ENCODE measurements at places on chromosomes 11 and 22.

DNA sequence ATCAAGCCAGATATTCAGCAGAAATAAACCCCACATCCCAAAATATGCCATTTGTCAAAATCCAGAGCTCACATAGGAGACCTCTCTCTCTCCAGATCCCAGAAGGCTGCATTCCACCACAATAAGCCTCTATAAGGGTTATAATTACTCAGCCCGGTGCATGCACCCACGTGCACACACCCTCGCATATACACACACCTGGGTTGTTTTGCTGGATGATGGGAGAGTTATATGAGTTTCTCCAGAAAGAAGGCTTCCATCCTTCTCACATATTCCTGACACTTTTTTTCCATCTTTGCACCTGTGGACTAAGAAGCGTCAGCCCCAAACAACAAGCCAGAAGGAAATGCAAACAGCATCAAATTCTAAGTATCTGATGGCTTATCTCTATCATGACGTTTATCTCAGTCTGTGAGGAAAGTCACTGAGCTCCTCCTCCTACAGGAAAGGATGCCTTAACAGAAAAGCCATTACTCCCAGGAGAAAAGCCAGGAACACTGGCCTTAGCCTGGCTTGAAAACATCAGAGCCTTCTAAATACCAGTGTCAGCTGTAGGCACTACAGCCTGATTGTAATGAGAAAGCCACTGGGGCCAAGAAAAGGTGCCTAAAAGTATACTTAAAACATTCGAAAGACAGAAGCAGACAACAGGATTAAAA, 253.2 kb downstream of the LARGE1 start:
- DNase-seq = no peak

- no peak for DNase-seq
These were observed 167.9 kb upstream of the B3GAT1 start for GRCh38 chr11:134579724-134580609.

- DNase-seq = no peak
These were observed 120.7 kb downstream of the MPPED1 start for GRCh38 chr22:43532301-43533155.

GRCh38 chr22:21866833-21867527, 465 bp downstream of the MAPK1 start:
- DNase-seq = peak; percentile 51

GRCh38 chr11:19018901-19019300, 41.6 kb downstream of the MRGPRX2 start:
- no peak for DNase-seq

DNA sequence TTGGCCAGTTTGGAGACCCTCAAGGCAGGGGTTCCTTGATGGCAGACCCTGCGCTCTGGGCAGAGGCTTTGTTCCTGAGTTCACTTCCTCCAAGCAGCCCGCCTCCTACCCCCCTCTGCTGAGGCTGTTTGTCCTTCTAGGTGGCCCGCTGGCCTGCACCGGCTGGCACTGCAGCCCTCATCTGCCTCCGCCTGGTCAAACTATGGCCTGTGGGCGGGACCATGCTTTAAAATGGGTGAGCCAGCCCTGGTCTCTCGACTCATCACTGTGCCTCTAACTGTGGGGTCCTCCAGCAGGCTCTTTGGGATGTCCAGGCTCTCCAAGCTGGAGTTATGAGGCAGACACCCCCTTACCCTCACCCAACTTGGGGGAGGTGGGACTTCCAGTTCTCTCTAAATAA, 114.1 kb upstream of the SLC22A12 start:
- no peak for DNase-seq

- no peak for DNase-seq
These were observed 67.7 kb downstream of the TBC1D22A start for GRCh38 chr22:46829941-46830715.

DNA sequence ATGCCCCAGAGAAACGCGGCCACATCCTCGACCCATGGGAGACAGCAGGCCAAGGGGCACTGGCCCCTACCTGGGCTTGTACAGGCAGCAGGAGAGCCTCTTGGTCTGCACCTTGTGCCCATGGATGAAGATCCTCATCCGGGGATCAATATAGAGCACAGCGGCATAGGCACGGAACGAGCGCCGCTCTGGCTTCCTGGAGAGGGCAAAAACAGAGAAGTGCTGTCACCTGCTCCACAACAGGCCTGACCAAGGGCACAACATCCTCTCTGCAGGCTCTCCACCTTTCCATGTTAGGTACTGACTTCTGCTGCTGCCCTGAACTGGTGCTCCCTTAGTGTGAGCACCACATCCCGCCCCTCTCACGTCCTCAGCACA, 27.2 kb downstream of the MORC2 start:
- DNase-seq = no peak

GRCh38 chr11:64341429-64341828, 1.4 kb downstream of the CCDC88B start:
- no peak for DNase-seq

DNA sequence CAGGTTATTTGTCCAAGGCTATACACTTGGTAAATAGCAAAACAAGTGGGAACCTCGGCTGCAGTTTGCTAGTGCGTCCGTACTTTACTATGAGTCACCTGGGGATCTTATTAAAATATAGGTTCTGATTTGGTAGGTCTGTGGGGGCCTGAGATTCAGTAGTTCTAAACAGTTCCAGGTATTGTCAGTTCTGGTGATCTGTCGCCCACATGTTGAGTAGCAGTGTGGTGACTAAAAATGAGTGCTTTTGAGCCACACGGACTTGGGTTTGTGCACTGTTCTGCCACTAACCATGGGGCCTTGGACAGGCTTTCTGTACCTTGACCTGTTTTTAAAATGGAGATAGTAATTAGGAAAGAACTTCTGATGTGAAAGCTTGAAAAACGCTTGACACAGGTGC, 15.7 kb downstream of the FBXO7 start:
- DNase-seq = no peak

- DNase-seq = no peak
These were observed 114.2 kb downstream of the KCNQ1 start for GRCh38 chr11:2558861-2559526.

GRCh38 chr11:132632641-132633124, 899.6 kb downstream of the OPCML start:
- DNase-seq = no peak

- no peak for DNase-seq
These were observed 433.6 kb downstream of the DYNC2H1 start for GRCh38 chr11:103542851-103543250.

- DNase-seq = no peak
These were observed 20.8 kb downstream of the VPS37C start for GRCh38 chr11:61140416-61140815.

GRCh38 chr22:39486951-39487825, 14.9 kb upstream of the MIEF1 start:
- no peak for DNase-seq

DNA sequence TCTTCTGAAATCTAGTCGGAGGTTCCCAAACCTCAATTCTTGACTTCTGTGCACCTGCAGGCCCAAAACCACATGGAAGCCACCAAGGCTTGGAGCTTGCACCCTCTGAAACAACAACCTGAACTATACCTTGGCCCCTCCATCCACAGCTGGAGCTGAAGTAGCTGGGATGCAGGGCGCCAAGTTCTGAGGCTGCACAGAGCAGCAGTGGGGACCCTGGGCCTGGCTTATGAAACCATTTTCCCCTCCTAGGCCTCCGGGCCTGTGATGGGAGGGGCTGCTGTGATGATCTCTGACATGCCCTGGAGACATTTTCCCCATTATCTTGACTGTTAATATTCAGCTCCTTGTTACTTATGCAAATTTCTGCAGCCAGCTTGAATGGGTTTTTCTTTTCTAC, 38.3 kb upstream of the MMP7 start:
- DNase-seq = no peak

DNA sequence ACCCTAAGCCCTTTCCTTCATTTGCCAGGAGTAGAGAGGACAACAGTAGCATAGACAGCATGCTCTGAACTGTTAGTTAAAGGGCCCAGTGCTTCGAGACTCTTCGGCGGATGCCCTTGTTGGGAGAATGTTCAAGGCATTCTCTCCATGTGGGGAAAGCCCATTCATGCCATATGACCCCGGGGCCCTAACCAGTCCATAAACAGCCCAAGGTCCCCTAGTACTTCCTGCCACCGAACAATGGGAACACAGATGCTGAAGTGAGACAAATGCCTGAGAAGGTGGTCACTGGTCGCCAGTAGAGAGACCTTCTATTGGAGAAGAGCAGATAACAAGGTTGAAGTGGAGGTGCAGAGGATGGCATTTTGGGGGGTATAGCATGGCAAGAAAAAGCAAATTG, 80.7 kb downstream of the FLI1 start:
- DNase-seq = no peak

GRCh38 chr11:87281496-87281895, 243.8 kb downstream of the TMEM135 start:
- no peak for DNase-seq

DNA sequence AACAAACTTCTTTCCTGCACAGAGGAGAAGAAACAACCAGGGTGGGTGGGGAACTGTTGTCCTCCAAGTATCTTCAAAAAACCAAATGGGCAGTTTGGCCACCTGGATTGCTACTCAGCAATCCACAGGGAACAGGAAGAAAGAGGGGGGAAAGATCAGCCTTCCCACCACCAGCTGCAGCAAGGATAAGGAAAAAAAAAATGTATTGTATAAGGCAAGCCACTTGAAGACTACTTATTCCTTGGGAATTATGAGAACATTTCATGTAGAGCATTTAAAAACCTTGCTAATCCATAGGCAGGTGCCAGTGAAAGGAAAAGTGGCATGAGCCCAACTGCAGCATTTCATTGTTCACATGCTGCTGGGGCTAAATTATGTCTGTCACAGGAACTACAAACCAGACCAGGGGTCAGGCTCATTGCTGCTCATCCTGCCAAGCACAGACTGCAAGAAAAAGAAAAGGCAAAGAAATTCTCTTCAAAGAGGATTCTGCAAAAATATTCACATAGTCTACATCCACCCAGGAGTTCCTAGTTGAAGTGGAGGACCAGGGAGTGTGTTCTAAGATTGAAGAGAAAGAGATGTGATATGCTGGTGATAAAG, 2.2 kb downstream of the RAB30 start:
- DNase-seq = peak; percentile 13

DNA sequence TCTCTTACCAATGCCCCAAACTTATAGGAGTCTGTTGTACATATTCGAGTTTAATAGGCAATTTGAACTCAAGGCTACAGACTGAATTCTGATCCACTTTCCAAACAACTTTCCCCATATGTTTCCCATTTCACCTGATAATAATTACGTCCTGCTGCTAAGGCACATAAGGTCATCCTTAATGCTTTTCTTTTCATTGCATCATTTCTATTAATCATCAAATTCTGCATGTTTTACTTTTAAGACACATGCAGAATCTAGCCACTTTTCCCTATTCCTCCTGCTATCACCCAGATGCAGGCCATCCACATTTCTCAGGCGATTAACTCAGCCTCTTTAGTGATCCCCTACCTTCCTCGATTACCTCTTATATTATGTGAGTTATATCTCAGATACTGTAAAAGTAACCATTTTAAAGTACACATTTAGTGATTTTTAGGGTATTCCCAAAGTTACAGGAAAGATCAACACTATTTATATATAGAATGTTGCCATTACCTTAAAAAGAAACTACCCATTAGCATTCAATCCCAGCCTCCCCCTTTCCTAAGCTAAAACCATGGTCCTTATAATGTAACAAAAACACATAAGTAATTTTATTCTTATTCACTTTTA, 14.9 kb downstream of the XKR3 start:
- DNase-seq = no peak

GRCh38 chr11:28767574-28767973, 659.4 kb downstream of the METTL15 start:
- DNase-seq = no peak

GRCh38 chr22:48185071-48186055, 1422.9 kb downstream of the TBC1D22A start:
- DNase-seq = no peak

DNA sequence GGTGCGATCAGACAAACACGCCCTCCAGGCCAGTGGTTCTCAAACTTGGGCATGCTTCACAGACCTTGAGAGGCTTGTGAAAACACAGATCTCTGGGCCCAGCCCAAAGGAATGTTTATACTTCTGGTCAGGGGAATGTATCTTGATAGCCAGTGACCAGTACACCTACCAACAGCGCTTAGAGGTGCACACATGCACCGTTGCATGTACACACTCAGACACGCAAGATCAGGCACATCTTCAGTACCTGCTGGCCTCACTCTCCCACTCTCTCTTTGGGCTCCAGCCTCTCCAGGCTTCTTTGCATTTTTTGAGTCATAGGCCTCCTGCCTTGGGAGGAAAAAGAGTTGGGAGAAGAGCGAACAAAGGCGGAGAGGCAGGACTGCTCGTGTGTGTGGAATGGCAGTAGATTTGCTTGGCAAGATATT, 11.7 kb upstream of the FXYD6 start:
- DNase-seq = no peak

DNA sequence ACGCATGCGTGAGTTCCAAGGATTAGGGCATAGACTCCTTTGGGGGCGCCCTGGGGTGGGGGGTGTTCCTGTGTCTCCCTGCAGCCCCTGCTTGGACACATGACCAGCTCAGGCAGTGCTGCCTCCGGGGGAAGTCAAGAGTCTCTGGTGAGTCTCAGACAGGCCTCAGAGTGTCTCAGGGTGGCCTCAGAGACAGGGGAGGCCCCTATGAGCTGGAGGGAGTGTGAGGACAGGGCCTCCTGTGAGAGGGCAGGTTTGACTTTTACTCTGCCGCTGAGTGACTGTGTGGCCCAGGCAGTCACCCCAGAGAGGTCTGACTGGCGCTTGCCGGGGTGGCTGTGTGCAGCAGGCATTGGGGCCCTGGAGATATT, 41.2 kb upstream of the KCNQ1OT1 start:
- no peak for DNase-seq

GRCh38 chr11:62340269-62340901, 3.1 kb downstream of the ASRGL1 start:
- peak; percentile 2 for DNase-seq

DNA sequence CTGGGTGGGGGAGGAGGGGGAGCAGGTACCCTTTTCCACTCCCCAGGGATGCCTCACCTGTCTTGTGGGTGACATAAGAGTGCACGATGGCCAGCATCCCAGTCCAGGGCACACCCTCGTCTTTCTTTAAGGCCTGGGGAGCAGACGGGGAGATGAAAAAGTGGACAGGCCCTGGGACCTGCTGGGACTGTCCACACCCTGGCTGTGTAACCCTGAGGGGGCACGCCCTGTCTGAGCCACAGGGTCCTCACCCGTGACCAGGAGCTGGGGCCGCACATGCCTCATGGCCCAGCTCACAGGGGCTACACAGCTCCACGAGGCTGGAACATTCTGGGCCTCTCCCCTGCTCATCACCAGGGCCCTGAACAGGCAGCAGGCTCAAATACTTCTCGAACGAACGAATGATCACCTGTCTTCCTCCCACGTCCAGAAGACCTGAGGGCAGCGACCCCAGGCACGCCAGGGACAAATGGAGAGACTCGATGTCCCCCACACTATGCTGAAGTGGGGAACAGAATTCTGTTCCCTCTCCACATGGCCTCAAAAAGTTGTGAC, 123.9 kb downstream of the PHF21B start:
- DNase-seq = no peak

GRCh38 chr11:86621854-86622253, 50.6 kb downstream of the ME3 start:
- no peak for DNase-seq

GRCh38 chr11:9574622-9575259, 1.3 kb downstream of the WEE1 start:
- no peak for DNase-seq

Data from NCI-H2227 treated with DMSO at 0.1 percent for 48 hours (cell line).